Effector memory CD4-positive, alpha-beta T cell (primary cell): ENCODE measurements at places on chromosomes 3 and 15.

DNA sequence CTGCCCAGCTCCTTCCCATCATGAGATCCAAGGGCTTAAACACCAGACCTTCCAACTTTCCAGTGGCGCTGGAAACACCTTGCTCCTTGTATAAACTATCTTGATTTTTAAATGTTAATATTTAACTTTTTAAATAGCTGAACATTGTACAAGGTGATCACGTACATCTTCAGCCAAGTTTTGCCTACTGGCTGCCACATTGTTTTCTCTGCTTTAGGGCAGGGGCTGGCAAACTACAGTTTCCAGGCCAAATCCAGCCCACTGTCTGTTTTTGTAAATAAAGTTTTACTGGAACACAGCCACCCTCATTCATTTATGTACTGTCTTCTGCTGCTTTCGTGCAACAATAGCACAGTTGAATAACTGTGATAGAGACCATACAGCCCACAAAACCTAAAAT is 27.6 kb upstream of the FOXP1 start:
- DNase-seq: no peak

DNA sequence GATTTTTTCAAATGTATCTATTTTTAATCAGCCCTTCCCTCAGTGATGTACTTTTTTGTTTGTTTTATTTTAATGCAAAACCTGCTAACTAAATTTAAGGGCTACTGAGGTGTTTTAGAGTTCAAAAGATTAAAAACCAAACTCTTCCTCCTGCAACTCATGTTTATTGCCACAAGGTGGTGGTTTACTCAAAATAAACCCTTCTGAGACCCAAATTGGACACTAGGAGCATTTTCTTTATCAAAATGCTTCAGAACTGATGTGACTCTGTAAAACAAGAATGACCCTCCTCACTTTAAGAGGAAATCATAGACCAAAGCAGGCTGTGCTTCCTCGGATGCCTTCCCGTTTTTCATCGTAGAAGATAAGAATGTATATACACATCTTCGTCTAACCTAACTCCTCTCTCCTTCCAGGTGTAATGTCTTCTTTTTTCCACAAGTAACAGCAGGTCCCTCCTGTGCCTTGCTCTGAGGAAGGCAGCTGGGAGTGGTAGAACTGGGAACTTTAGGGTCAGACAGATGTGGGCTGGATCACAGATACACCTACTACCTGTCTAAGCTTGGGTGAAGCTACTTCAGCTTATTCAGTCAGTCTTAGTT is 2.9 kb upstream of the NME9 start:
- no peak for DNase-seq

DNA sequence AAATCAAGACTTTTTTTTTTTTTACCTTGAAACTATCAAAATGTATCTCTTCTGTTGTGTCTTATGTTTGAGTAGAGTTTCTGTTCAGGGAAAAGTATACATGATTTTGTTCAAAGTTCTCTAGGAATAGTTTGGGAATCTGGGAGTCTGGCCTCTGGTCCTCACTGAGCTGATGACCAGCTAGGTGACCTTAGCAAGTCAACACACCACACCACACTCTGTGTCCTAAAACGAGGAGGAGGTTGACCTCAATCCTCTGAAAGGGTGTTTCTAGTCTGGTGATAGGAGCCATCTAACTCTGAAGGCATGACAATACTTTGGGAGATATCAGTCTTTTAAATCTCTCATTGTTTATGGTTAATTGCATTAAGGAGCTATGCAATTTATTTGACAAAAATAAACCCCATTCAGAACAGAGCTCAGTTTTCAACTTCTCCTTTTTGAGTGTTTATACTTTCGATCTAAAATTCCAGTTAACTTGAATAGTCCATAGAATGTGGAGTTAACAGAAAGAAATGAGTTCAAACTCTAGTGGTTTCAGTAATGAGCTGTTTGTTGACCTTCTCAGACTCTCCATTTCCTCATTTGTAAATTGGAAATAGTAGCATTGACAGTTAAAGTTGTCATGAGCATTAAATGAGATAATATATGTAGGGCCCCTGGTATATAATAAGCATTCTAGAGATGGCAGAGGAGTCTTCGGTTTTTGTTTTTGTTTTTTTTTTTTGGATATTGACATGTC is 112.2 kb upstream of the LRRN1 start:
- DNase-seq: no peak

DNA sequence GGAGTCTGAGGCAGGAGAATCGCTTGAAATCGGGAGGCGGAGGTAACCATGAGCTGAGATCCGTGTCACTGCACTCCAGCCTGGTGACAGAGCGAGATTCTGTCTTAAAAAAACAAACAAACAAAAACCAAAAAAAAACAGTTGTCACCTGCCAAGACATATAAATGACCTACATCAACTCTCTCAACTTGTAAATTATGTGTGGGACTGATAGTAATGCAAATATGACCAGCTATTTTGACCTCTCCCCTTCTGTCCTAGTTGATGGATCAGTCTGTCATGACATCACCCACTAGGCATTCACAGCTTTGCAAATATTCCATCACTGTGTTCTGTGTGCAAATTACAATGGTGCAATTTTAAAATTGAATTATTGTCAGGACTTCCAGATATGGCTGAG is 175.4 kb downstream of the EBLN2 start:
- no peak for DNase-seq

- DNase-seq: no peak
These were observed 403.0 kb upstream of the ONECUT1 start for GRCh38 chr15:53193149-53193548.

GRCh38 chr3:112362221-112362620 is 29.3 kb downstream of the CD200 start:
- DNase-seq: no peak

DNA sequence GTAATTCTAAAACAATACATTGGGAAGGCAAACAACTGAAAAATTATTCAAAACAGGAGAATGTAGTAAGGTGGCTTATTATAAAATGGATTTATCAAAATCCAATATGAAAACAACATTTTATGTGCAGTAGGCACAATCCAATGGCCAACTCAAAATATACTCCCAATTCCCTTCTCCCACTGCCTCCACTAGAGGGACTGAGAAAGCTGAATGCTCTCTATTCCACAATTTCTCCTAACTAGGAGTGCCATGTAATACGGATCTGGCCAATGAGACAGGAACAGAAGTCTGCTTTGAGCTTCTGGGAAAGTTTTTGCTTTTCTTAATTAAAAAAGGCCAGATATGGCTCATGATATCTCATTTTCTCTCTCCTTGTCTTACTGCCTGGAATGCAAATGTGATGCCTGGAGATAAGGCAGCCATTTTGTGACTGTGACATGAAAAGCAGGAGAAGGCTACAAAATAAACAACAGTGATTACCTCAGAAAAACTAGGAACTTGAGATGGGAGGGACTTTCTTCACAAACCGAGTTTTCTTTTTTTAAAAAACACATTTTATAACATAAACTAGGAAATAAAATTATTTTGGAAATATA is 18.8 kb upstream of the VGLL4 start:
- no peak for DNase-seq
